Natural killer cell treated with Interleukin-12 subunit alpha and Interleukin-12 subunit beta and Interleukin-15 and Interleukin-18, amount 100 ng/mL, for 72 hours (primary cell): ENCODE measurements at places on chromosomes 11 and 22.

GRCh38 chr11:114080219-114080618 is 20.7 kb downstream of the ZBTB16 start:
- no peak for DNase-seq

- DNase-seq, result no peak
Observed at GRCh38 chr11:11016068-11016467, 158.2 kb upstream of the ZBED5 start.

DNA sequence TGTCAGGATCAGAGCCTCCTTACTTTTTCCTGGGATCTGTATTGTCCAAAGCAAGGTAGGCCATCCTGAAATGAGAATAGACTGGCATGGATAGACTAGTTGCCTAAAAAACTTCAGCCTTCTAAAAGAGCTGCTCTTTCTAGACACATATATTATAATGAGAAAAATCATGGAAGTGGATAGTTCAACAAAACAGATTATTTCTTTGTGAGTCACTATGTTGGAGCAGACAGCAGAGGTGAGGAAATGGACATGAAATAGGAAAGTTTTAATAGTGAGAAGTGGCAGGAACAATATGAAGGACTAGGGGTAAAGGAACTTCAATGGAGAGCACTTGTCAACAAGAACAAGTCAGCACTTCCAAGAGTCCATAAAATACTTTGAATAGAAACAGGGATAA is 101.9 kb upstream of the ANO3 start:
- DNase-seq, result no peak

- no peak for DNase-seq
Observed at GRCh38 chr11:13720940-13721339, 52.5 kb downstream of the FAR1 start.

- no peak for DNase-seq
Observed at GRCh38 chr22:20567993-20568417, 60.6 kb downstream of the MED15 start.

DNA sequence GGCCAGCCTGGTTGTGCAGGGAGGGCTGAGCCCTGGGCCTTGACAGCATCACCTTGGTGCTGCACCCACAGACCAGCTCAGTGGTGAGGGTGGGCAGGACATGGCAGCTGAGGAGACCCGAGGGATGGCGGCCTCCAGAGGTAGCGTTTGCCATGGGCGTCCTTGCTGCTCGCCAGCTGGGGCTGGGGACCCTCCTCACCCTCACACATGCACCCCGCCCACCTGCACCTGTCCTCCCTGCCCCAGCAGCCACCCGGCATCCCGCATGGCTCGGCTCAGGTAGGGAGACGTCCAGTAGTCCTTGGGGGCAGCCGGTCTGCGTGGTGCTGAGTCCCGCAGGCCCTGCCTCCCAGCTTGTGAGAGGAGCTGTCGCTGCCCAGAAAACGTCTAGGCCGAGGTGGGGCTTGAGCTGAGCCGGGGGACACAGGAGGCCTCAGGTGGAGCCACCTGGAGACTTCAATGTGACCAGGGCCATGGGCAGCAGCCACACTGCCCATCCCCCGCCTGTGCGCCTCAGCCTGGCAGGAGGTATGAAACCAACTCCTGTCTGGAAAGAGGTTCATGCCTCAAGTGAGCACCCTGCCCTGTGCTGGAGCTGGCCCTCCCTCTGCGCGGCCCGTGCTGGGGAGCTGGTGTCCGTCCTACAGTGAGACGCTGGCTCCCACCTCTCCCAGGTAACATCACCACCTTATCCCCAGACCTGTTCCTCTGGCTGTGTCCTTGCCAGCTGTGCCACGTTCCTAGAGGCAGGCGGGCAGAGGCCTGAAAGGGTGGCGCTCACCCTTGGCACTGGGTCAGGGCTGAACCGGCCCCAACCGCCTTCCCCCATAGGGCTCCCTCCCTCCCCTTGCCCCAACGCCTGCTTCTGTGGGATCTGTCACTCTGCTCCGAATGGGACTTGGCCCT is 3.3 kb upstream of the TRABD start:
- DNase-seq, result no peak
